ENCODE measurements at places on chromosomes 11 and 22. TPM values are rescaled to one million over a fixed set of nuclear protein-coding genes. Genes with fewer than 3 reads are reported as not detected.

Gene TEAD1
- 0.52 TPM for total RNA-seq

Gene OR8G1
- not detected for total RNA-seq

Gene MN1
- total RNA-seq = 0.58 TPM

Gene PDGFB
- 16.9 TPM for total RNA-seq

Gene C11orf58
- 148 TPM for total RNA-seq

Gene BDNF
- total RNA-seq = not detected

Gene CCDC81
- 0.90 TPM for total RNA-seq

Gene SMIM35
- 0.44 TPM for total RNA-seq

Gene NRXN2
- 0.30 TPM for total RNA-seq

Gene CECR2
- not detected for total RNA-seq

Gene TSSK2
- total RNA-seq = not detected

Gene DDI1
- not detected for total RNA-seq

Gene DRAP1
- total RNA-seq = 78.2 TPM

Gene CNTN5
- total RNA-seq = not detected

Gene POTEH
- not detected for total RNA-seq

Gene ACTN3
- total RNA-seq = 0.20 TPM

Gene EXPH5
- total RNA-seq = 2.6 TPM

Gene SCT
- total RNA-seq = not detected

Gene C22orf42
- not detected for total RNA-seq

Gene PGA5
- not detected for total RNA-seq

Gene OR2AG1
- not detected for total RNA-seq

Gene RASSF10
- not detected for total RNA-seq

Gene TBX10
- not detected for total RNA-seq

Gene CHORDC1
- 78.4 TPM for total RNA-seq

Gene PRRG4
- not detected for total RNA-seq

Gene ATXN10
- 69.0 TPM for total RNA-seq

Gene DRD4
- 0.64 TPM for total RNA-seq
